Neural progenitor cell (in vitro differentiated cells): ENCODE measurements at places on chromosomes 16 and 17.

- no peak for DNase-seq
Measured at GRCh38 chr16:47732523-47733111, 271.5 kb downstream of the PHKB start.

GRCh38 chr17:55661963-55662834, 60.5 kb downstream of the TMEM100 start:
- no peak for DNase-seq

DNA sequence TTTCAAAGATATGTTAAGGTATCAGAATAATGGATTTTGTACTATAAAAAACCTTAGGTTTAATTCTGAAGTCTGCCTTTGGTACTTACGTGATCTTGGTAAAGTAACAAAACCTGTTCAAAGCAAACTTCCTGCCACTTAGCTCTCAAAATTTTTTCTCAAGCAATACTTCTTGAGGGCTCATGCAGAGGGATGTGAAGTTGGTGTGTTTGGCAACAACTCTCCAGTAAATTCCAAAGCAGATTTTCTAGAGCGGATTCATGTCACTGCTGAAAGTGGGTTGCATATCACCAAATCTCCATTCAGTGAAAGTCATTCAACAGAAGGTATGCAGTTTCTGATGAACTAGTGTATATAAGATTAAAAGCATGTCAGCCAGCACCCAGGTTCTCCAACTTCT, 856.7 kb downstream of the CDH8 start:
- no peak for DNase-seq

DNA sequence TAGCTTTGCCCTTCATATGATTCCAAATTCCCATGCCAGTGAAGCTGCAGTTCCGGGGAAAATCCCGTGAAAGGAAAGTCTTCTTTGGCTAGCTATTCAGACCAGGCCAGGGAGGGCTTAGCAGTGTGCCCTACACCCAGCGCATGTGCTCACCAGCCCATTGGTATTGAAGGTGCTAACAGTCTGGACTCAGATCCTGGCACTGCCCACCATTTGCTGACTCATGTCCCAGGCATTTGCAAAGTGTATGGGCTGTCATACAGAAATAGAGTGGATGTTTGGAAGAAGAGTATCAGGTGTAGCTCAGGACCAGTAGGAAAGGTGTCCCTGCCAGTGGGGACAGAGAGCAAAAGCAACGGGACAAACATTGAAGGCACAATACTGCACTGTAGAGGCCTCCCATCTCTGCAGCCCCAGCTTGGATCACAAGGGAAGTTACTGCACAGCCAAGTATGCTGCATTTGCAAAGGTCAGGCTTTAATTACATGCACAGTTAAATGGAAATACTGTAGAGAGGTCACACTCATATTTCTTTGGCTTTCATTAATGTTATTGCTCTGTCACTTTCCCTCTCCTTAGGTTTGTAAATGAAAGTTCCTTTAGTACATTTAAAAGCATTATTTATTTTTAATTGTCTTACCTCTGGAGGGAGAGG, 220.0 kb downstream of the IRX3 start:
- no peak for DNase-seq
